ENCODE measurements at places on chromosomes 2 and 18.

- no peak for DNase-seq
Observed at GRCh38 chr2:191359133-191359532, 113.9 kb downstream of the MYO1B start.

DNA sequence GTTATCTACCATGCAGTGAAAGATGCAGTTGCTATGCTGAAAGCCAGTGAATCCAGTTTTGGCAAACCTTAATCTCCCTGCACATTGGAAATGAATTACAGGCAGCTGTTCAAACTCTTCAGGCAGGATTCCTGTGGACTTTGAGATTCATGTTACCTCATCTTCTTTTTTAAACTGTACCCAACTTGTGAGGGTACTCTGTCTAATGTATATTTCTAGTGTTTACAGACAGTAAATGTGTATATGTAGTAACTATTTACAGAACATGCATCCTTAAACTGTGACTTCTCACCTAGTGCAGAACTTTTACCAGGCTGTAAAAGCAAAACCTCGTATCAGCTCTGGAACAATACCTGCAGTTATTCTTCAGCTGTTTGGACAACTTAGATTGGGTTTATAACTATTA lies 50.9 kb downstream of the KDM3A start:
- peak; percentile 34 for DNase-seq

DNA sequence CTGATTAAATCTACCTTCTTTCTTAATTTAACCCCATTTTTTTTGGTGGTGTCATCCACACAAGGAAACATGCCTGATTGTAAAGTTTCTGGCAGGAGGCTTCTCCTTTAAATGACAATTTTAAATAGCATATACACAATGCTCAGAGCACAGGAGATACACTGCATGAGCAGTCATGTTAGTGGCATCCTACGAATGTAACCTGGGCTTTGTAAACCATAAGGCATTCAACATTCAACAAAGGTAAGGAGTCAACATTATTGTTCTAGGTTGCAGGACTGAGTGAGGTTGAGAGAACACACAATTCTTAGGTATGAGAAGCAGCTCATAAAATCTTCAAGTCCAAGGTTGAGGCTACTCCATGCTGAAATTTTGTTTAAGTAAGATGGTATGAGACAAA lies 266.6 kb upstream of the SIX2 start:
- peak; percentile 22 for DNase-seq

DNA sequence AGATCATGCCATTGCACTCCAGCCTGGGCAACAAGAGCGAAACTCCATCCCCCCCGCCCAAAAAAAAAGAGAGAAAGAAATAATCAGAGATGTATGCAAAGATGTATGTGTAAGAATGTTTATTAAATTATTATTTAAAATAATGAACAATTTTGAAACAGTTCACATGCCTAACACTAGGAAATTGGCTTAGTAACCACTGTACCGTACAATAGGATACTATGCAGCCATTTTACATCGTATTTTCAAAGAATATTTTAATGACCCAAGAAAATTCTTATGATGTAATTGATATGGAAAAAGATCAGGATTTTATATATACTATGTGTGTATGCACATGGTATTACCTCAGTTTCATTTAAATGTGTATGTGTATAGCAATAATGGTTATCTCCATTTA lies 190.5 kb downstream of the ZFP36L2 start:
- no peak for DNase-seq

DNA sequence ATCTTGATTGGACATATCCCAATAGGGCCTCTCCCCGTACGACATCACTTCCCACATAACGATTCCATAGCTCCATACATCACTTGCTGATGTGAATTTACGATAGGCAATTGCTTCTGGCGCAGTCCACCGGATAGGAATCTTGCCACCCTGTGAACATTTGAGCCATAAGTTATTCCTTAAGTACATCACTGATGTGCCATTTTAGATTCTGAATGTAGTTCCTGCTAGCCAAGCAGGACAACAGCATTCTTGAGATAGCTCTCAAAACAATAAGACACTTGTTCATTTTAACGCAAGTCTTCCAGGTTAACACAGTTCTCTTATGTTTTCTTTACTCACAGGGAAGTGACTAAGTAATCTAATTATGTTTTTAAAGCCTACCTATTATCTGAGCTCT lies 138.0 kb downstream of the EPHA4 start:
- DNase-seq, result no peak

DNA sequence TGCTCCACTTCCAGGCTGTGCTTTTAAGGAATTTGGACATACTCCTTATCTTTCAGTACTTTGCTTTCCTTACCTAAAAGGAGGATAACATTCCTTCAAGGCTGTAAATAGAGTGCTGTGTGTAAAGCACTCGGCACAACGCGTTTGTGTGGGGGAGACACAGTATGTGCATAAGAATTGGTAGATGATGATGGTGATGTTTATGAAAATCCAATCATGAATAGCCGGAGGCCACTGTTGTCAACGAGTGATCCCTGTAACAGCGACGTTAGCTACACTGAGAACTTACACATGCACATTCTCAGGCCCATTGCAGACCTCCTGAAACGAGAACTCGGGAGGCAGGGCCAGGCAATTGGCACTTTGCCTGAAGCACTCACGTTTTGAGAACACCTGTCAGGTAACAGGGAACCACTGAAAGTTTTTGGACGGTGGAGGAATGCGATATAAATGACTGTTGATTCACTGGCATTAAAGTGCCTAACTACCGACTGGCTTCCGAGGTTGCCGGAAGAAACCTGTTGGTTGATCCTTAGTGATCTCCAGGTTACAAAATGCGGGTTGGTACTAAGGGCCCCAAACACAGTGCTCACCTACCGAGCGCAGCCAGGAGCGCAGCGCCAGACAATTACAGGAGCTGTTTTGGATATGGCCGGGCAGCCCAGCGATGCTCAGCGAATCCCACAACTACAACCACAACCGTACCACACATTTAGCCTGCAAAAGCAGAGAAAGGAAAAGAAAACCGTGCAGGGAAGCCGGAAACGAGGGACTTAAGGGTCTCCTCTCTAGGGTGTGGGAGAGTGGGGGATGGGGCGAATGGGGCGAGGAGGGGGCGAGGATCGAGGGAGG lies 1.0 kb upstream of the MAP4K4 start:
- DNase-seq, result peak; percentile 29

GRCh38 chr18:12296087-12296403 lies 12.0 kb upstream of the TUBB6 start:
- DNase-seq, result no peak

GRCh38 chr2:239489481-239489880 lies 88.7 kb upstream of the HDAC4 start:
- DNase-seq, result no peak

- DNase-seq, result no peak
Observed at GRCh38 chr18:70279470-70279869, 9.4 kb upstream of the SOCS6 start.

DNA sequence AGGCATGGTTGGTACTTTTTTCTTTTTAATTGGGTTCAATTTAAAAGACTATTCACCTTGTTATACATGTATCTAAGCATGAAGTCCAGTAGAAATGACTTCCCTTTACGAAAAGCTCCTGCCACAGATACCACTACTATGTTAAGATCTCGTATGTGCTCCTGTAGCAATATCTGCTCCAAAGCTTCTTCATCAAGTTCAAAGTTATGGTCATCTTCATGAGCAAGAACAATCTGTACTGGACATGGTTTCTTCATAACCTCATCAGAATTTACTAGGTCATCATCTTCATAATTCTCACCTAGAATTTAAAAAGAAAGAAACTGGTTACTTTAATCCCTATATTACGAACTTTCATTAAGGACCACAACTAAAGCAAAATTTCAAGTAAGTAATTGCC lies 33.9 kb downstream of the ATL2 start:
- no peak for DNase-seq

DNA sequence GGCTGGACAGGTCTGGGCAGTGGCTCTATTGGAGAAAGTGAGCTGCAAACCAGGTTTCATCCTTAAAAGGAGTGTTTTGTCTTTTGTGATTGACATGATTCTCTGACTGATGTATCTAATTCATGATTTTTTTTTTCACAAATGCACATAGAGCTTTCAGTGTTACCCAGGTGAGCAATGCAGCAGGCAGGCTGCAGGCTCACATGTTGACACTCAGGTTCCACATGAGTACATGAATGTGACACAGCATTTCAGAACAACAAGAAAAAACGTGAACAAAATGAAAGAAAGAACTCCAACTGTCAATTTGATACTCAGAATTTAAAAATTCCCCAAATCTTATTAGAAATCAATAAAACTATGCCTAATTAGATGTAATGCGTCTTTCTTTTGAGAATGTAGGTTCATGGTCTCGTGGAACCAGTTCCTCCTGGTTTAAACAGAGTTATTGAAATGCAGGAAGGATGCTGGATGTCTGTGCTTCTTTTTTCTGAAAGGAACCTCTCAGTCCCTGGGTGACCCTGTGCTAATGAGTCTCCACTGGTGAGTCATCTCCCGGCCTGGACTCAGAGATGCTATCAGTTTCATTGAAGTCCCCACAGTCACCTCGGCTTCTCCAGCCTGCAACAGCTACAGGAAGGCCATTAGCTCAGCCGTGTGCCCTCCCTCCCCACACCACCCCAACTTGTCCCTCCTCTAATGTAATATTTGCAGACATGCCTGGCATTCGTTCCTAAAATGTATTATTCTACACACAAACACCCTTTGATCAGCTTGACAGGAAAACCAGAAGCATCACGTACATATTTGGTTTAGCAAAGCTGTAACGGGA lies 430.4 kb downstream of the LPIN1 start:
- peak; percentile 52 for DNase-seq

DNA sequence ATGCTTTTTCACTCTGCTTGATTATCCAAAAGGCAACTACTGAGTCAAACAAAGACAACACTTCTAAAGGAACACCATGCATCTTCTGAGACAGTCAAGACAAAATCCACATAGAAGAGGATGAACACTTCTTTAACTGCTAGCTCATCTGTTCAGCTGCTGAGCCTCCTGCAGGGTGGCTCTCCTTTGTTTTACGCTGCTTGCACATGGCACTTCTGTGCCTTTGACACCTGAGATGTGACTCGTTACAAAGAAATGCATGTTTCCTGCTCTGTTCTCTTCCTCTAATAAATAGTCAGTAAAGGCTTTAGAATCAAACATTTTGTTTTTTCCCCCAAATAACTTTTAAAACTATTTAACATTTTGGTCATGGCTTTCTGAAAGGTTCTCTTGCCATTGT lies 1129.4 kb downstream of the TDRD15 start:
- DNase-seq, result no peak

GRCh38 chr2:223047260-223047761 lies 4.7 kb upstream of the KCNE4 start:
- DNase-seq, result peak; percentile 97

DNA sequence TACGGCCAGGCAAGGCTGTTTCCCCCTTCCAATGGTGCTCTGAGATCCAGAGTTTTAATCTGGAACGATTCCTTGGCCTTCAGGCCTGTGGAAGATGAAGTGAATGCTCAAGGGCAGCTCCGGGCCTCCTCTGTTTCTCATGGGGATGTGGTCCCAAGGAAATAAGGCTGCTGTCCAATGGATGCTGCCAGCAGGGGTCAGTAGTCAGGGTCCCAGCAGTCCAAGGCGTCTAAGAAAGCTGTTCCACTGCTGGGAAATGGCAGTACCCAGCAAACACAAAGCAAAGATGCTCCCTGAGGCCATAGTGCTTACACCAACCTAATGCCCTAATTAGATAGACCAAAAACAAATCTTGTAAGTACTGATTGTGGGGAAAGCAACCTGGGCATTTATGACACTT lies 12.5 kb downstream of the NMS start:
- DNase-seq, result no peak

DNA sequence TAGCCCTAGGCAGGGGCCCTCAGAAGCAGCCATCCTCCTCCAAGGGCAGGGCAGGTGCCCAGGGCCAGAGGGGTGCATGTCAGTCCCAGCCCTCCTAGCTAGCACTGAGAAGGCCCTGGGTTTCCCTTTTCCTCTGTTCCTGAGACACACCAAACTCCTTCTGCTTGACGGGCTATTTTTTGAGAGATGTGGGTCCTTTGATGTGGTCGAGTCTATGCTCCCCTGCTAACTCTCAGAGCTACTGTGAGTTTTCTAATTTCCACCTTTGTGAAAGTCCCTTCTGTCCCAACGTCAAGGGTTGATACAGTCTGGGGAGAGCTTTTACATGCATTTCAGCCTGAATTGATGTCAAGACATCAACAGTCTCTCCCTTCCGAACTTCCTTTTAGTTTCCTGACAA lies 51.4 kb downstream of the TRPM8 start:
- DNase-seq, result no peak

GRCh38 chr18:74288041-74288440 lies 3.7 kb downstream of the CYB5A start:
- DNase-seq, result no peak

DNA sequence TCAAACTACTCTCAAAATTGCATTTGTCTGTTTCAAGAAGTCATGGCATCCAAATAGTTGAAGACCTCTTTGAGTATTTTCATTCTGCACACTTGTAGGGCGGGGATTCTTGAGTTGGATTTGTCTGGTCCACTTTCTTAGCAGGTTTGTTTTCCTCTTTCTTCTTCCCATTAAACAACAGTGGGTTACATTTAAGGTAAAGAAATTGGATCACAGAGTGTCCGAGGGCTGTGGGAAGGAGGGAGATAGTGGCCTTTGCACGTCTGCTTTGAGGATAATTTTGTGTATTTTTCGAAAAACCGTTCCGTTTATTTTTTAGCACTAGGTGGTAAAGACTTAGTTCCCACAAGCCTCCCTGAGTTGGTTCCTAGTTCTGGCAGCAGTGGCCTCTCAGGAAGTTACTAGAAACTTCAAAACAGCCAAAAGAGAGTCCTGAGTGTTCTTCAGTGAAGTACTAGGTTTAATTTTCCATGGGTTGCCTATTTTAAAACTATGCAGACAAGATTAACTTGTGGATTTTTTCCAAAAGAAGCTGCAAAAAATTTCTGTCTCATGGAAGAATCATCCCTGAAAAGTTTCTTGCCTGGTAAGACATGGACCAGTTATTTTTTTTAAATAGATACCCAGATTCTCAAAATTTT lies 107.9 kb downstream of the CDC42EP3 start:
- no peak for DNase-seq

GRCh38 chr18:2281523-2282199 lies 289.6 kb downstream of the METTL4 start:
- no peak for DNase-seq

- peak; percentile 35 for DNase-seq
Observed at GRCh38 chr2:35410431-35411061, 945.0 kb upstream of the CRIM1 start.

DNA sequence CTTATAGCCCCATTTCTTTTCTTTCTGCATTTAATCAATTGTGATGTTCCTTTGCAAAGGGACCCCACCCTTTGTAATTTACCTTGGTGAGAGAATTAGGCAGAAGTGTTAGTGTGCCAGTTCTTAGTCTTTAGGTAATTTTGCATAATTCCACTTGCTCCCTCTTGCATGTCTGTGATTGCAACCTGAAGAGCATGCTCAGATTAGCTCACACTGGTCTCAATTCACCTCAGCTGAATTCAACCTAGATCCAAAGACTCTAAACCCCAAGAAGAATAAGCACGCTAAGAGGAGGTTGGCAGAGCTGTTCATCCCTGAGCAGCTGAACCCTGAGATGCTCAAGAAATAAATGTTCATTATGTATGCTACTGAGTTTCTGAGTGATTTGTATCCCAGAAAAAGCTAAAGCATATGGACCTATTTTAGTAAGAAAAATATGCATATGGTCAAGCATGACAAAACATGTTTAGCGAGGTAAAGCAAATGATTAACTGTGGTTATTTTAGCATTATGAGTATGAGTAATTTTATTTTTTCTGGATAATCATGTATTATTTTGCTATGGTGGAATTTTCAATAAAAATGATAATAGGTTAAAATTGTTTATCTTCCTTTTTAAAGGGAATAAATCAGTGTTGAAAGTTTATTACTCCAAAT lies 299.2 kb upstream of the ZSWIM2 start:
- DNase-seq, result no peak

GRCh38 chr2:42812899-42813479 lies 20.6 kb upstream of the HAAO start:
- DNase-seq, result peak; percentile 53

Data from umbilical cord (tissue), 2 donors.